Frontal cortex (tissue), 4 donors: ENCODE measurements at places on chromosomes 11 and 22. TPM values are rescaled to one million over a fixed set of nuclear protein-coding genes. Genes with fewer than 3 reads are reported as not detected.

The SMIM35 gene
- not detected for total RNA-seq

The OR2AG1 gene
- not detected for total RNA-seq

GRCh38 chr11:105049481-105049880, 4.3 kb upstream of the CARD16 start:
- DNase-seq = no peak

GRCh38 chr11:78622666-78623065, 48.0 kb upstream of the NARS2 start:
- DNase-seq = no peak

DNA sequence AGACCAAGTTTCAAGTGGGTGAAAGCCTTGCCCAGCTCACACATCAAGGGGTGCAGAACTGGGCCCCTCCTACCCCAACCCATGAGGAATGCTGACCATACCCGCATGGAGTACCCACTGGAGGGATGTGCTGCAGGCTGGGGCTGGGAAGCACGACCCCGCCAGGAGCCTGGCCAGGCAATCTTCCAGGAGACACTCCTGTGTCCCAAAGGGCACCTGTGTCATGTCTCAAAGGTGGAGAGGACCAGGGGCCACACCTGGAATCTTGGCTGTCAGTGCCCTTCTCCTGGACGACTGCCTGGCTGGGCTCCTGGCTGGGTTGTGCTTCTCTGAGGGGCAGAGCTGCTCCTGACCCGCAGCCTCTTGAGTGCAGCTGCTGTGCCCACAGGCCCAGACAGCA, 6.7 kb downstream of the ARAP1 start:
- DNase-seq = no peak

DNA sequence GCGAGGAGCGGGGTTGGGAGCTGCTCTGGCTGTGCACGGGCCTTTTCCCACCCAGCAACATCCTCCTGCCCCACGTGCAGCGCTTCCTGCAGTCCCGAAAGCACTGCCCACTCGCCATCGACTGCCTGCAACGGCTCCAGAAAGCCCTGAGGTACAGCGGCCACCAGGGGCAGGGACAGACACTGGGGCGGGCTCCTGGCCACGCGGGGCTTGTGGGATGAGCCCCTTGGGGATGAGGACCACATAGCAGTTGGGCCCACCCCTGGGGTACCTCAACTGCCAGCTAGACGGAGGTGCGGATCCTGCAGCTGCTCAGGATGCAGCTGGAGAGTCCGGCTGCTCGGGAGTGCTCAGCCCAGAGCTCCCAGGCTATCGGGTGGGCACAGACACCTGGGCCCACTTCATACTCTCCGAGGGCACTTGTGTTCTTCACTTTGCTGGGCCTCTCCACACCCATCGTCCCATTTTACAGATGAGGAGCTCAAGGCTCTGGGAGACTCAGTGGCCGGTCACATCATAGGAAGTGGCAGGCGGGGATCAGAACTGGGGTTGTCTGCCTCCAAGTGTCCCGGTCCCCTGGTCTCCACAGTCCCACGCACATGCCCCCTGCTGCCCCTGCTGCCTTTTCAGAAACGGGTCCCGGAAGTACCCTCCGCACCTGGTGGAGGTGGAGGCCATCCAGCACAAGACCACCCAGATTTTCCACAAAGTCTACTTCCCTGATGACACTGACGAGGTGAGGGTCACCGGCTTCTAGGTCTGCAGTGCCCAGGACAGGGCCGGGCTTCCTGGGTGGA, 77.6 kb downstream of the MYO7A start:
- DNase-seq = no peak

- DNase-seq = no peak
Measured at GRCh38 chr22:31956360-31956759, 12.0 kb downstream of the YWHAH start.

DNA sequence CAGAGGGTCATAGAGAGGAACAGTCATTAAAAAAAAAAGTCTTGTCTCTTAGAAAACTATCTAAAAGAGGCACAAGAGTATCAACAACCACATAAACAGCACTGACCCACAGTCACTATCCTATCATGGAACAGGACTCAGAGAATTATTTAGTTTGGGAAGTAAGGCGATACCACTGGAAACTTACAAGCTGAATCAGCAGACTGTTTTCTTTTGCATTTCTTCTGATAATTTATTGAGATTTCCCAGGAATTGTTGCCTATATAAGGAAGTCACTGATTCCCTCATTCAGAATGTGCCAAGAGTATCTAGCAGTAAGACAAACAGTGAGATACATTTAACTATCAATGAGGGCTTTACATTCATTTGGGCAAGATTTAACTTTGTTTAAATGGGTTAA, 304.1 kb downstream of the GUCY1A2 start:
- no peak for DNase-seq

DNA sequence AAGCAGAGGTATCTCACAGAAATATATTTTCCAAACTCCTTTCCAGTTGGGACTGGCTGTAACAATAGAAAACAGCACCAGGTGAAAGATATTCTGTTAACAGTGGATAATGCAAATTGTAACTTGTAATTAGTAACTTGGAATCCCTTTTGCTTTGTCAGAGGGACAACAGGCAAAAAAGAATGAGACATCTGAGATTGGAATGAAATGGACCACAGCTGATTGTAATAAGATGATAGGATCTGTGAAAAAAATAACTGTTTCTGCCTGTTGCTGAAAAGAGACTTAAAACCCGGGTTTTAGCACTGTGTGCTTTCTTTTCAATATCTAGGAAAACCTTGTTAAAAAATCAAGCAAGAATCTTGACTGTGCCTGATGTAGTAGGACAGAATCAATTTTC, 655.7 kb downstream of the METTL15 start:
- DNase-seq = no peak
